Hepatocyte (in vitro differentiated cells): ENCODE measurements at places on chromosomes 12 and 14.

DNA sequence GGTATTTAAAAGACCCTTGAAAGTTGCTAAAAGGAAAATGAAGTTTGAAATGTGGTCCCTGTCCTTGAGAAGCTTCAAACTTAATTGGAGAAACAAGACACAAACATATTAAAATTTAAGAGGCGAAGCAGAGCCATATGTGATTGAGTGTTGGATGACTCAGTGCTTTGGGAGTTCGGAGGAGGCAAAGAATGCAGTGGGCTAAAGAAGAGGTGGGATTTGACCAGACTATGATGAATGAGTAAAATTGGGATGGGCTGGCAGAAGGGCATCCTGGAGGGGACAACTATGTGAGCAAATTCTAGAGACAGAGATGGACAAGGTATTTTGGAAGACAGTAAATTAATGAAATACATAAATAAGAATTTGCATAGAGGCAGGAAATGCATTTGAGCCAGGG, 358.6 kb downstream of the EGLN3 start:
- no peak for DNase-seq

GRCh38 chr14:58332561-58332960, 34.2 kb downstream of the ARID4A start:
- DNase-seq = no peak

DNA sequence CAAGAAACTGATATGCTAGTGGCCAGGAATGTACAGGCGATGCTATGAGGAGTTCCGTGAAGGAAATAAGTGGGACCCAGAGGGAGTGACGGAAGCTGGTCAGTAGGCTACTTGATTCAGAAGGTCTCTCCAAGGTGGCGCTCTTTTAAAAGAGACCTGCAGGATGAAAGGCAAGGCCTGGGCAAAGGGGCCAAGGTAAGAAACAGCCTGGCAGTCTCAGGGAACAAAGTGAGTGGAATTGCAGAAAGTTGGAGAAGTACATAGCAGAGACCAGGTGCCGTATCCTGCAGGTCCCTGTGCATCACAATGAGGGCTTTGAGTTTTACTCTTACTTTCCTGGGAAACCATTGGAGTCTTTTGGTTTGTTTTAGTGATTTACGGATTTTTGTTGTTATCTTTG, 905.6 kb downstream of the BCL11B start:
- no peak for DNase-seq

DNA sequence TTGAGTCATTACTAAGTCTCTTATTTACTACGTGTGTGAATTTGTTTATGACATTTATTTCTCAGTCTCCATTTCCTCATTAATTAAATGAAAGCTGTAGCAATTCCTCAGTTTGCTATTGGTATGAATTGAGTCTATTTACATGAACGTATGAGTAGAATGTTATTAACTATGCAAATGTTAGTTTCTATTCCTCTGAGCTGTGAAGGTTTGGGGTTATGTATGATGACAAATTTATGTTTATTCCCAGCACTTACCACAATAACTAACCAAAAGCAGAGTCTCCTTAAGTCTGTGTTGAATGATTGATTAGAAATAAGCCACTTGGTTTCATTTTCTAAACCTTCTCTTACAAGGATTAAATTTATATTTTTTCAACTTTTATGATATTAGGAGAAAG, 1340.9 kb downstream of the FSCB start:
- no peak for DNase-seq

DNA sequence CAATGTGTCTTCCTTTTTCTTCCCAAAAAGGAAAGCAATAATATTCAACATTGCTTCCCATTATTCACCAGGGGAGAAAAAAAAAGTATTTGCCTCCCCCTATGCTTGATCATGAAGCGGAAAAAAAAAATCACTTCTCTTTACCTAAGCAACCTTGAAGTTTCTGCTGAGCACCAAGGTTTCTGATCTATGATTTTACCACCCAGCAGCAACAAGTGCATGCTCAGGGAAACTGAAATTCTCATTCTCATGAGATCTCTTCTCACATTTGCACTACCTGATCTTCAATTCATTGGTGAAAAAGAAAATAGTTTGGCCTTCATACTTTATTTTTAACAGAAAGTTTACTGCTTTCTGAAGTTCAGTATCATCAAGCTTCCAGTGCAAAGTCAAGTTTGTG, 125.8 kb downstream of the ARMH4 start:
- DNase-seq = no peak

DNA sequence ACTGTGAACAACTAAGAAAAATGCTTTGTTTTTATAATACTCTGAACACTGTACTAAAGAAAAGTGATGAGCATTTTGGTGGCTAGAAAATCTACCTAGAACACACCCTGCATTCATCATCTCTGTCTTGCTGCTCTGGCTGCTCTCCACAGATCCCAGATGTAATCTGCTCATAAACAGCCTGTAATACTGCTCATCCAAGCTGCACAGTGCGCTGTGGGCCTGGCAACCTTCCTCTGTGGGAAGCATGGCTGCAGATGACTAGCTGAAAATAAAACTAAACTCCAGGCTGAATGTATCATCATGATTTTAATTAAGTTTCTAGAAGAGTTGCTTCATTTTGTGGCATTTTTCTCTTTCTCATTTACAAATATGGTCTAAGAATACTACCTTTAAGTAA, 200.7 kb downstream of the SLC2A13 start:
- DNase-seq = peak; percentile 30

- no peak for DNase-seq
Observed at GRCh38 chr12:10170216-10170615, 1.7 kb downstream of the OLR1 start.

DNA sequence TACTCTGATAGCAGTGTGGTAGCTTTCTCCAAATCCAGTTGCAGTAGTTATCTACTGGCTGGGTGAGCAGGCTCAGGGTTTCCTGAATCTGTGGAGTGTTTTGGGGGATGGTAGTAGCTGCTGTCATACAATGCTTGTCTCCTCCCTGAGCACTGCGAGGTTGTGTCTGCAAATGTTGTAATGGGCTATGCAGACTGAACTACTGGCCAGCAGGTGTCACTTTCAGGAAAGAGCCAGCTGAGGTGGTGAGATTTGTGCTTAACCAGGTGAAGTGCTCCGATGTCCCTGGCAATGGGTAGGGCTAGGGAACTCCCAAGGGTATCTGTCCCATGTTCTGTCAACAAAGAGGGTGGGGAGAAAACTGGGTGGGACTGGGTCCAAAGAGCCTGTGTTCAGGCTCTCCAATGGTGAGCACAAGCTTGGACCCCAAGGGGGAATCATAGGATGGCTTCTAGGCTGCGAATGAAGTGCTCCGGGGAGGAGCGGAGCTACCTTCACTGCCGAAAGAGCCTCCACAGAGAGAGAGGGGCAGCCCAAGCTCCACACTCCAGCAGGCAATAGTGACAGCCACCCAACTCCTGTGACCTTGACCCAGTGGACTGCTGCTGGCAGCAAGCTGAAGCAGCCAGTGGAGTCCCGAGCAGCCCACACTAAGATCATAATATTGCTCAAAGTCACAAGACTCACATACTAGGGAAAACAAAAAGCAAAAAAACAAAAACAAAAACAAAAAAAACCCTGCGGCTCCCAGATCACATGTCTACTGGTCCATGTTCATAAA, 1324.0 kb upstream of the USP15 start:
- no peak for DNase-seq

GRCh38 chr12:104582739-104583138, 126.0 kb downstream of the CHST11 start:
- DNase-seq = no peak

DNA sequence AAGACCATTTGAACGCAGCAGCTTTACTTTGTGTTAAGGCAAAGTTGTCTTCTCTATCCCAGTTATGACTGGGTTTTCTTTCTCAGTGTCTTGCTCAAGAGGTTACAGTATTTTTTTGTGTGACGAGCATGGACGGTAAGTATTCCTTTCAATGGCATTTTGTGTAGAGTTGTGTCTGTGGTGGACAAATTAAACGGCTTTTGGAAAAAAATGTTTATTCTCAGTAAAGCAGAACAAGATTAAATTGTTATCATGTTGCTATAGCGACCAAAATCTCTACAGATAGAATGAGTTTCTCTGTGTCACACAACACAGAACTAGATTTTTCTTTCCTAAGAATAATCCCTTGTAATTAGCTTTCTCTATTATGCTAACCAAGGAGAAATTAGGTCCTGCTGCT, 417.1 kb downstream of the AEBP2 start:
- peak; percentile 22 for DNase-seq

DNA sequence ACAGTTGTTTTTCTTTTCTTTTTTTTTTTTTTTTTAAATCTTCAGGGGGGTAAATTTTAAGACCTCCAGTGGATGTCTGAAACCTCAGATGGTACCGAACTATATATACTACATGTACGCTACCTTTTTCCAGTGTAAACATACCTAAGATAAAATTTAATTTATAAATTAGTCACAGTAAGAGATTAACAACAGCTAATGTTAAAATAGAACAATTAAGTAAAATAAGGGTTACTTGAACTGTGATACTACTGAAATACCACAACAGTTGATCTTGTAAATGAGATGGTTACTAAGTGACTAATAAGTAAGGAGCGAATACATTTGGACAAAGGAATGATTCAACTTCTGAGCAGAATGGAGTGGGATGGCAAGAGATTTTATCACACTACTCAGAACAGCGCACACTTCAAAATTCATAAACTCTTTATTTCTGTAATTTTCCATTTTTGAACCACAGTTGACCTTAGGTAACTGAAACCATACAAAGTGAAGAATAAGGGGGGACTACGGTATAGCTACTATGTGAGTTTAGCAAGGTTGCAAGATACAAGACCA, 80.5 kb upstream of the PCED1B start:
- no peak for DNase-seq
